Gastroesophageal sphincter (tissue), 4 donors: ENCODE measurements at places on chromosomes 5 and 9.

- ATAC-seq = no peak
Measured at GRCh38 chr9:120583958-120584369, 4.0 kb upstream of the CDK5RAP2 start.

DNA sequence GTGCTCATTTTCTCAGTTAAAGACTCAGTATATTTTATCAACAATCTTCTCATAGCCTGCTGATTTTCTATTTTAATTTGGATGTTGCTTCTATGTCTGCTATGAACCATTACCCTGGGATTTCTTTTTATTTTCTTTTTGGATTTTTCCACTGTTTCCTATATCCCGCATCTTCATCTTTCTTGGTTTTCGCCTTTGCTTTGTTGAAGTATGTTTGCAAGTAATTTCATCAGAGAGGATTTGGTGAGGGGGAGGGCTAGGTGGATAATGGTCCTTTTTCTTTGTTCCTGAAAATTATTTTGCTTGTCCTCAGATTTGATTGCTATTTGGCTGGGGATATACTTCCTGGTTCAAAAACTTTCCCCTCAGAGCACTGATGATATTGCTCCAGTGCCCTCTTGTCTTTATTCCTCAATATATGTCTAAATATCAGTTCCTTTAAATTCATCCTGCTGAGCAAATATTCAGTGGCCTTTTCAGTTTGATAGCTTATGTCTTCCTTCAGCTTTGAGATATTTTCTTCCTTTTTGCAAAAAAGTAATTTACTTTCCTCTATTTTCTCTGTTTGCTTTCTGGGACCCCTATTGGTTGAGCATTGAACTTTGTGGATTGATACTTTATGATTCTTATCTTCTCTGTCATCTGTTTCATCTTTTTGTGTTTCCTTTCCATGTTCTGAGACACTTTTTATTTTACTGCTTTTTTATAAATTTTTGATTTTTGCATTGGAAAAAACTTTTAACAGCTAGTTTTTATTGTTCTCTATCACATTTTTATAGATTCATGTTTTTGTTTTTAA is 227.6 kb upstream of the ELL2 start:
- ATAC-seq = no peak

DNA sequence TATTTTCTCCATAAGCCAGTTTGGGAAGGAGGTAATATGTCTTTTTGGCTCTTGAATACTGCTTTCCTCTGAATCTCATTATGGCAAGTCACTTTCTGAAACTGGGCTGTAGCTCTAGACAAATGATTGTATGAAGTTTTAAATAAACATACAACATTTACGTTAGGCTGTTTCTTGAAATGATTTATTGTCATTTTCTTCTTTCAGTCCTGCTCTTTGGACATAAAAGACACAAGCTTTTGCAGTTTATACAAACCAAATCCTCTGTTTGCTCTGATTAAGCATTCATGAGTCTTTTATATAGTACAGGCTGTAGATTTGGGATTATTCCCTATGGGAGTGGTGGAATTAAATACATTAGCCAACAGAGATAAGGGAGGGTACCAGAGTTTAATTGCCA is 139.7 kb downstream of the CEP120 start:
- no peak for ATAC-seq

- ATAC-seq = no peak
Measured at GRCh38 chr5:134020188-134020587, 15.4 kb upstream of the VDAC1 start.

DNA sequence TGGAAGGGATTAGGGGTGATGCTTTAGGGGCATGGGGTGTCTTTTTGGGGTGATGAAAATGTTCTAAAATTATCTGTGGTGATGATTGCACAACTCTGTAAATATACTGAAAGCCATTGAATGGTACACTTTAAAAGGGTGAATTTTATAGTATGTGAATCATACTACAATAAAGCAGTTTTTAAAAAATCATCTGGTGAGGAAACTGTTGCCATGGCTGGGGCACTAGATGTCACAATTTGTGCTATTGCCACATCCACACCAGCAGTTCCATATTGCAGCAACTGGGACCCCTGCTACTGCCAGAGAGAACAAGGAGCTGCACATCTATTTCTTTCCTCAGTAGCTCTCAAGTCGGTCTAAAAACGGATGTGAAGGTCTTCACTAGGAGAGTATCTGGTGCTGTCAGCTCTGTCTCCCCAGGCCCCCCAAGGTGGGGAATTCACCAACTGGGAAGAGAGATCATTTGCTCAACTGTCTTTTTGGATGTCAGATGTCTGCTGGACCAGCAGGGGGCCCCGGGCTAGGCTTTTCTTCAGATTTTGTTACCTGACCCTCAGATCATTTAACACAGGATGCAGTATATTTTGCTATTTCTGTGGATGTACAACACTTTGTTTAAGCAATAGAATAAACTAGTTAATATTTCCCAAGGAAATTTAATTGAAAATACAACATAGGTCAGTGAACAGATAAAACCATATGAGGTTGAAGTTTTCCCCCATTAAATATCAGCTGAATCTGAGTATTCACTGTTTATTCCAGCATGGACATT is 13.2 kb downstream of the CMYA5 start:
- no peak for ATAC-seq

DNA sequence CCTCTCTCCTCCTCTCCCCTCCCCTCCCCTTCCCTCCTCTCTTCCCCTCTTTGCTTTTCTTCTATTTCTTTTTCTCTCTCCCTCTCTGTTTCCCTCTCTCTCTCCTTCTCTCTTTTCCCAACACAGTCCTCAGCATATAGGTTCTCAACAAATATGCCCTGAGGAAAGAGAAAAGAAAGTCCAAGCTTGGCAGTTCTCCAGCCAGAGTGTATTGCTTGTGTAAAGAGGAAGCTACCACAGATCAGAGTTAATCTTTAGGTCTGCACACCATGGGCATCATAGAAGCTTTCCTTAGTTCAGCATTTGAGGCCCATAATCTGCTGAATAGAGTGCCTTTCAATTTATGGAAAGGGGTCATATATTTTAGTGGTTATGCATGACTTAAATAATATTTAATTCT is 382.8 kb upstream of the WWC1 start:
- no peak for ATAC-seq

- no peak for ATAC-seq
Measured at GRCh38 chr9:136554870-136555269, 9.0 kb upstream of the NOTCH1 start.

- ATAC-seq = peak; percentile 75
Measured at GRCh38 chr5:180820788-180821321, 18.2 kb upstream of the MGAT1 start.

DNA sequence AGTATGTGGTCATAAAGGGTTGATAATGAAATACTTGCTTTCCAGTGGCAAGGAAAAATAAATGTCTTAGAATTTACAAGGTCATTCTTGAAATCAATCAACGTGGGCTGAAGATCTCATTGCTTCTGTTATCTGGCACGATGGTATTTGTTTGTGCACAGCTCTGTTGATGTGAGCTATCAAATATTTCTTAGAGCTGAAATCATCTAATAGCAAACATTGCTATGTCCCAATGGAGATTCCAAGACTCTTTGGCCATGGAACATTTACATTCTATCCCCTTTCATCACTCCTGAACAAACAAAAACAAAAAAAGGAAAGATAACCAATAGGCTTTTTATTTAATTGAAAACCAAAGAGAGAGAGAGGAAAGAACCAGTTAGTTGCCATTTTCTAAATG is 111.5 kb upstream of the CCDC152 start:
- no peak for ATAC-seq

GRCh38 chr5:133049726-133050048 is 2.1 kb upstream of the HSPA4 start:
- ATAC-seq = no peak

GRCh38 chr9:94097788-94098414 is 13.6 kb downstream of the PTPDC1 start:
- ATAC-seq = no peak

GRCh38 chr5:89934069-89934468 is 475.5 kb downstream of the CETN3 start:
- no peak for ATAC-seq

DNA sequence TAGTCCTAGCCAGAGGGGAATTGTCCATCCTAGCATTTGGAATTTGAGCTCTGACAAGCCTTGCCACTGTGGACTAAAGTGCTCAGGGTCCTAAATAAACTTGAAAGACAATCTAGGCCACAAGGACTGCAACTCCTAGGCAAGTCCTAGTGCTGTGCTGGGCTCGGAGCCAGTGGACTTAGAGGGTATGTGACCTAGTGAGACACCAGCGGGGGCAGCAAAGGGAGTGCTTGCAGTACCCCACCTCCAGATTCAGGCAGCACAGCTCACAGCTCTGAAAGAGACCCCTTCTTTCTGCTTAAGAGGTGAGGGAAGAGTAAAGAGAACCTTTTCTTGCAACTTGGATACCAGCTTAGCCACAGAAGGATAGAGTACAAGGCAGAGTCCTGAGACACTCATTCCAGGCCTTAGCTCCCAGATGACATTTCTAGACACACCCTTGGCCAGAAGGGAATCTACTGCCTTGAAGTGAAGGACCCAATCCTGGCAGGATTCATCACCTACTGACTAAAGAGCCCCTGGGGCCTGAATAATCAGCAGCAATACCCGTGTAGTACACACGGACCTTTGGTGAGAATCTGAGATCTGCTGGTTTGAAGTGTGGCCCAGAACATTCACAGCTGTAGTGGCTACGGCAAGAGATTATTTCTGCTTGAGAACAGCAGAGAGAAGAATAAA is 164.6 kb downstream of the CCDC171 start:
- ATAC-seq = no peak

DNA sequence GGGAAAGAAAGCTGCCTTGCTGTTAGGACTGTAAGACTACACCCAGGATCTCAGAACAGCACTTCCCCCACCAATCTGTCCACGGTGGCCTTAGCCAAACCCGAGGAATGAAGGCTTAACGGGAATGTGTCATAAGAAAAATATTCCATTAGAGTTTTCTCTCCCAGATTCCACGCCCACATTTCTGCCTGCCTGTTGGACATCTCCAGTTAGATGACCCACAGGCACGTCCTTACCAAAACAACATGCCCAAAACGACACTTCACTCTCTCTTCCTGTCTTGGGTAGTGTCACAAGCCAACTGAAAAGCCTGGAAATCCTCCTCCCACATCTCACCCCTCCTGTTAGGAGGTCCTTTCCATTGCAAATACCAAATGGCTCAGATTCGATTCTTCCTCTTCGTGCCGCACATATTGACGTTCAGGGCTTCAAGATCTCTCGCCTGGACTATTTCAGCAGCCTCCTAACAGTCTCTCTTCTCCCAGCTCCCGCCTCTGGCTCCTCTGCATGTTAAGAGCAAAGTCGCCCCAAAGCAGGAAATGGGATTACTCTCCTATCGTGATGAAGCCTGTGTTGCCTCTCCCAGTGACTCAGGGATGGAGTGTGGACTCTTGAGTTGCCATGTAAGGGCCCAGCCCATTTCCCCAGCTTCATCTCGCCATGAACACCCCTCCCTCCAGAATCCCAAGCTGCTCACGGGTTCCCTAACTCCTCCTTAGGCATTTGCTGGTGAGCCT is 159.3 kb downstream of the NR3C1 start:
- peak; percentile 92 for ATAC-seq

DNA sequence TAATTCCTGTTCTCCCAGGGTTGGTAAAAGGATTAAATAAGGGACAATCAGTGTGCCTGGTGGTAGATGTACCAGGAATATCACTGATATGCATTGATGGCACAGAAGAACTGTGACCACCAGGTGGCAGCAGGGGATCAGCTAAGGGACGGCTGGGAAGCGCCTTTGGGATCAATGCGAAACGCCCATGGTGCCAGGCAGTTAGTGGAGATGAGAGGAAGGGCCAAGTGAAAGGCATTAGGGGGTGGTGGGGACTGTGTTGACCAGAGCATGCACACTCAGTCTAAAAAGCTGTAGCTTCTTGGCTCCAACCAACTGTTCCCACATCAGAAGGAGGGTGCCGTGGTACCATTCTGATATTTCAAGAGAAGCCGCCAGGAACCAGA is 55.6 kb downstream of the ARHGEF37 start:
- ATAC-seq = peak; percentile 62

- no peak for ATAC-seq
Measured at GRCh38 chr5:43045236-43045635, 5.1 kb upstream of the ANXA2R start.

- ATAC-seq = no peak
Measured at GRCh38 chr5:35938568-35939227, at the start of gene CAPSL. Gene CAPSL (minus strand): TSS chr5:35938622. CDS start chr5:35921120, 17,502 bp downstream.

GRCh38 chr9:99822806-99823591 is 1.3 kb downstream of the NR4A3 start:
- ATAC-seq = no peak

GRCh38 chr5:173396311-173396993 is 68.2 kb upstream of the STC2 start:
- ATAC-seq = no peak

DNA sequence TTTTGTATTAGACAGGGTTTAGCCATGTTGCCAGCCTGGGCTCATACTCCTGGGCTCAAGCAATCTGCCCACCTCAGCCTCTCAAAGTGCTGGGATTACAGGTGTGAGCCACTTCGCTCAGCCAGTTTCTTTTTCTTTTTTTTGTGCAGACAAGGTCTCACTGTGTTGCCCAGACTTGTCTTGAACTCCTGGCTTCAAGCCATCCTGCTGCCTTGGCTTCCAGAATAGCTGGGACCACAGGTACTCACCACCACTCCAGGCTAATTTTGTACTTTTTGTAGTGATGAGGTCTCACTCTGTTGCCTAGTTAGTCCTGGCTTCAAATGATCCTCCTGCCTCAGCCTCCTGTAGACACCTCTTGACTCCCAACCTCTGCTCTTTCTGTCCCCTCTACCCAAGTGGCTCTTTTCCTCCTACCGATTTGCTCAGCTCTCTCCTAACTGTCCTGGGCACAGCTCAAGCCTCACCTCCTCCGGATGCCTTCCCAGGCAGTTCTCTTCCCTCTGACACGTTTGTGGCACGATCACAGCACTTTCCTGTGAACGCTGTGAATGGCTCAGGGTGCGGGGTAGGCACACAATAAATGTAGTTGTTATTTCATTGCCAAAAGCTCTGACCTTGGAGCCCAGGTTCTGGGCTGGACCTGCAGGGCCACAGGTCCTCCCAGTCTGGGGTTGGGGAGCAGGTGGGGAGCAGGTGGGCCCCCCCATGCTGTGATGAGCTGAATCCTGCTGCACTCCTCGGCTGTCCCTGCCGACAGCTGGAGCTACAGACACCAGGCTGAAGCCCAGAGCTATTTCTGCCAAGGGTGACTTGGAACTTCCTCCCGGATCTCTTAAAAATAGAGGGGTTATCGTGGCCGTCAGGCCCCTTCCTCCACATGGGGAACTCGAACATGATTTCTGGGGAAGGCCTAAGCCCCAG is 23.9 kb downstream of the GFI1B start:
- no peak for ATAC-seq

- ATAC-seq = no peak
Measured at GRCh38 chr5:134240421-134240962, 14.6 kb upstream of the PPP2CA start.
